ENCODE measurements at places on chromosomes 6 and 20.

GRCh38 chr6:43901733-43902230 lies 131.8 kb downstream of the VEGFA start:
- DNase-seq = no peak

DNA sequence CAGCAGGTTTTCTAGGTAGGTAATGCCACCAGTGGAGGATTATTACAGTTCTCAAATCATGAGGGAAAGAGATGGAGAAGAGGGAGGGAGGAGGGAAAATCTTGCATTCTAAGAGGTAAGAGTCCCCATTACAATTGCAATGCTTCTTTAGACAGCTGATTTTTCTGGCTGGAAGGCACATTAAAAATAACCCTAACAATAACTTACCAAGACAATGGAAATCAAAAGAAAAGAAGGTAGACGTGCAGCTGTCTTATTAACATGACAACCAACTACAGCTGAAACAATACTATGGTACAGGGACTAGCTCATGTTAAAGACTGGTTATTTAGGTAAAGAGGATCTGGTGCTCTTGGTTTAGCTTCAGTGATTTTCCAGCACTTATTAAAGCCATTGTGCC lies 24.6 kb downstream of the MCUR1 start:
- no peak for DNase-seq

- no peak for DNase-seq
Observed at GRCh38 chr6:85455471-85456026, 5.7 kb downstream of the NT5E start.

DNA sequence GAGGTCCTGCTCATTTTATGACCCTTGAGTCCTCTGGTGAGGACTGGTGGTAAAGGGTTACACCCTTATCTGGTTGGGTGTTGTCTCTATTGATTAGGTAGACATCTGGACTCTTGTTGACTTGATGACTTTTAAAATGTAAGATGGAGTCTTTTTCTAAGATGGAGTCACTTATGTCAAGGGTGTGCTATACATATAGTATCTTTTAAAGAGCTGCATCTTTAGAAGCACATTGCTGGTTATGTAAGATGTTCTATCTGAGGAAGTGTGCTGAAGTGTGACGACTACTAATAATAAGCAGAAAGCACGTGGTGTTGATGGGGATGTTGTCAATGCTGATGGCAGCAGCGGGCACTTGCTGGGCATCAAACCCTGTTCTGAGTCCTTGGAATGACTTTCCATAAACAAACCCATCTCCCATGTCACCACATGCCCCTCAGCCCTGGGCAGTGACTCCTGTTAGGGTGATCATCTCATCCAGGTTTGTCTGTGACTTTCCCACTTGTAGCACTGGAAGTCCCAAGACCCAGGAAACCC lies 229.6 kb downstream of the EYA2 start:
- DNase-seq = no peak

DNA sequence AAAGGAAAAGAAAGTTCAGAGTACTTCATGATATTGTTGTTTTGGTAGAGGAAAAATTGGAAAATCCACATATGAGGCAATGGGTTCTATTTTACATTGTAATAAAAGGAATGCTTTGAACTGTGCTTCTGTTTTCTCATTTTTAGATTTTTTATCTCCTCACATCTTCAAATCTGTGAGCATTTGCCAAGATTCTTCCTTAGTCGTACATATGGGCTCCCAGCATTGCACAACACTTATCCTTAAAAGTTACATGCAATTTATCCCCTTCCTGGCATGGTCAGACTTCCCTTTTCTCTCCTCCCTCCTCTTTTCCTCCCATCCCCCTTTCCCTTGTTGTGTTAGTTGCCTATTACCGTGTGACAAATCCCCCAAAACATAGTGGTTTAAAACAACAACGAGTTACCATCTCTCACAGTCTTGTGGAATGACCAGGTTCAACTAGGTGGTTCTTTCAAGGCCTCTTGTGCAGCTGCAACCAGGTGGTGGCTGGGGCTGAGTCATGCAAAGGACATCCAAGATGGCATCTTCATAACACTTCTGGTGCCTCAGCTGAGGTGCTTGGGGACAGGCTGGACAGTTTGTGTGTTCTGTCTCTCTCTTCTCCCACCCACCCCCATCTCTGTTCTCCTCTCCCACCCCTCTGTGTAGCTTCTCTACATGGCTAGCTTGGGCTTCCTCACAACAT lies 68.7 kb downstream of the TXNDC5 start:
- no peak for DNase-seq

Measured in left colon (tissue), 2 donors.